SJSA1 (cell line): ENCODE measurements at places on chromosomes 1 and 21. TPM values are rescaled to one million over a fixed set of nuclear protein-coding genes. Genes with fewer than 3 reads are reported as not detected.

Gene AQP10
- total RNA-seq: not detected in 2 replicates

Gene FCRL1
- total RNA-seq: not detected in 2 replicates

Gene CD84
- total RNA-seq: not detected in 2 replicates

Gene HSPA6
- total RNA-seq: 0.06 and 0.18 TPM in 2 replicates

Gene RGS4
- 3.4 and 5.4 TPM in 2 replicates for total RNA-seq

Gene MAN1C1
- not detected in 2 replicates for total RNA-seq

Gene KPNA6
- 45.4 and 54.4 TPM in 2 replicates for total RNA-seq

Gene KRTAP10-11
- total RNA-seq: not detected in 2 replicates

Gene ATG4C
- total RNA-seq: 6.6 and 7.3 TPM in 2 replicates

Gene OR2L3
- not detected in 2 replicates for total RNA-seq

Gene LPGAT1
- 55.2 and 80.5 TPM in 2 replicates for total RNA-seq

Gene ATP8B2
- 36.9 and 77.8 TPM in 2 replicates for total RNA-seq

Gene MCL1
- 183 and 225 TPM in 2 replicates for total RNA-seq

Gene FNDC5
- total RNA-seq: 0.47 and 0.84 TPM in 2 replicates

Gene LAMB3
- total RNA-seq: 2.1 and 4.1 TPM in 2 replicates

Gene HYI
- 44.3 and 47.2 TPM in 2 replicates for total RNA-seq

Gene KRTAP12-2
- total RNA-seq: not detected in 2 replicates

Gene DDAH1
- total RNA-seq: 97.5 and 108 TPM in 2 replicates

Gene ADPRS
- 48.8 and 72.0 TPM in 2 replicates for total RNA-seq

Gene LIX1L
- 24.3 and 34.1 TPM in 2 replicates for total RNA-seq

Gene OR2AK2
- total RNA-seq: not detected in 2 replicates

Gene PSMG1
- 81.9 and 100 TPM in 2 replicates for total RNA-seq

Gene DENND2C
- 1.5 TPM in 2 replicates for total RNA-seq

Gene MEGF6
- total RNA-seq: 2.0 and 2.2 TPM in 2 replicates

Gene CRNN
- 0.16 TPM in 1 of 2 replicates, not detected in the other for total RNA-seq

Gene UBE2J2
- 92.1 and 96.6 TPM in 2 replicates for total RNA-seq

Gene UBE2G2
- 74.7 and 110 TPM in 2 replicates for total RNA-seq

Gene LAPTM5
- not detected in 2 replicates for total RNA-seq

Gene CAPN9
- not detected in 2 replicates for total RNA-seq

Gene NCMAP
- total RNA-seq: 0.05 TPM in 1 of 2 replicates, not detected in the other

Gene CTSK
- total RNA-seq: 44.6 and 46.2 TPM in 2 replicates

Gene CFAP74
- not detected in 2 replicates for total RNA-seq

Gene FALEC
- total RNA-seq: not detected in 2 replicates

Gene CLK2
- total RNA-seq: 13.0 and 13.7 TPM in 2 replicates

Gene ATP1B1
- total RNA-seq: 23.0 and 23.3 TPM in 2 replicates

Gene PLXNA2
- 5.4 and 8.7 TPM in 2 replicates for total RNA-seq

Gene BEND5
- total RNA-seq: not detected in 2 replicates

Gene PCBP3
- 15.2 and 29.4 TPM in 2 replicates for total RNA-seq

Gene LCE1F
- total RNA-seq: not detected in 2 replicates

Gene OR2C3
- total RNA-seq: not detected in 2 replicates

Gene HLX
- total RNA-seq: 5.2 and 8.3 TPM in 2 replicates
